Esophagus squamous epithelium (tissue), 5 donors: ENCODE measurements at places on chromosomes 2 and 18.

GRCh38 chr18:29753379-29753778 lies 1289.2 kb downstream of the DSC3 start:
- no peak for DNase-seq

DNA sequence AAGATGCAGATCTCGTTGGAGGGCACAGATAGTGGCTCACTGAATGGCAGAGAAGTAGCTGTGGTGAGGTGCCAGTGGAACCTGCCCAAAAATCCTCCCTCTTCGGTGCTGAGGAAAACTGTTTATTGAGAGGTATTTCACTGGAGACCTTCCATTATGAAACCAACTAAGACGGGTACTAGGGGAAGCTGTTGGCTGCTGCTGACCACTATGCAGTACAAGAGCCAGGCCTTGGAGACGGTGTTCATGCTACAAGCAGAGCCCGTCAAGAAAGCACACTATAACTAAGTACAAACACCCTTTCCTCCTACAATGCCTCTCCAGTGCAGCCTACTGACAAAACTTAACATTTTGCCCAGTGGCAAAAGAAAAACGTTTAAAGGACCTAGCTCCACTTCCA lies 4.6 kb downstream of the ARL5A start:
- no peak for DNase-seq

DNA sequence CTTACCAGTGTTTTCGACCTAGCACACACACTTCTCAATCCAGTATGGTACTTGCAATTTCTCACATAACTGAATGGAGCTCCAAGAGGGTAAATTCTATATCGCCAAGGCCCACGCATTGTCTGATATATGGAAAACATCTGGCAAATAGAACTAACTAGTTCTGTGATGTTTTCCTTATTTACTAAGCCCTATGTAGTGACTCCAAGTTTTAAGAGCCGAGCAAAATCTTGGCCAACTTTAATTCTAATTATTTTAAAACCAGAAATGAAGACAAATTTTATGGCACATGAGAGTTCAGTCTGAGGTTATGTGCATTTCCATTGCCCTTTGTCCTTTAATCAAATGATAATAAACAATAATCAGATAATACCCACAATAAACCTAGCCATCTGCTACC lies 1119.7 kb upstream of the CNTNAP5 start:
- no peak for DNase-seq

DNA sequence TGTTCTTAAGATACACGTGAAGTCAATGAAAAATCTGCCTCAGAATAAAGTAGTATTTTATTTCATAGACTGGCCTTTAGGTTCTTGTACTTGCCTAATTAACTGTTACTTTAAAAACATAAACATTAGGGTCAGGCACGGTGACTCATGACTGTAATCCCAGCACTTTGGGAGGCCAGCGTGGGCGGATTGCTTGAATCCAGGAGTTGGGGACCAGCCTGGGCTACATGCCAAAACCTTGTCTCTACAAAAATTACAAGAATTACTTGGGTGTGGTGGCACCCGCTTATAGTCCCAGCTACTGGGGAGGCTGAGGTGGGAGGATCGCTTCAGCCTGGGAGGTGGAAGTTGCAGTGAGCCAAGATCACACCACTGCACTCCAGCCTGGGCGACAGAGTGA lies 16.0 kb upstream of the SNORC start:
- DNase-seq, result no peak

DNA sequence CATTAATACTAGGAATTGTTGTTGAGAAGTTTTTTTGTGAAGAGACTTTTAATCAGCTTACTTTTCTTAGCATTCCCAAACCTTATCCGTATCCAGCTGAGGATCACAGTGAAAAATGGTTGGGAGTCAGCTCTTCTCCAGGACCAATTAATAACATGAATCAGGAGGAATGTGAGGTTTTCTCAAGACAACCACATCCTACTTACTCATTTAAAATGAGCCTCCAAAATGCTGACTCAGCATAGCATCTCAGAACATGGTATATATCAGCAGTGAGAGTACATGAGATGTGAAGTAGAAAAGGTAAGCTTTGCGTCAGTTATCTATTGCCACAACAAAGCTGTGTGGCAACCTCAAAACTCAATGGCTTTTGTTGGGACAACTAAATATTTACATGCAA lies 140.3 kb downstream of the NRP2 start:
- DNase-seq, result no peak

GRCh38 chr2:130346741-130347066 lies 4.0 kb downstream of the IMP4 start:
- no peak for DNase-seq

GRCh38 chr2:42998721-42999120 lies 206.3 kb upstream of the HAAO start:
- DNase-seq, result no peak
